ENCODE measurements at places on chromosomes 1 and 21.

GRCh38 chr1:222634180-222635013 is 16.5 kb downstream of the MIA3 start:
- DNase-seq, result no peak

- DNase-seq, result no peak
Measured at GRCh38 chr1:198352975-198353695, 187.3 kb downstream of the ATP6V1G3 start.

- no peak for DNase-seq
Measured at GRCh38 chr1:20410503-20410902, 75.5 kb downstream of the CAMK2N1 start.

- DNase-seq, result no peak
Measured at GRCh38 chr1:162386292-162387225, 5.0 kb downstream of the C1orf226 start.

DNA sequence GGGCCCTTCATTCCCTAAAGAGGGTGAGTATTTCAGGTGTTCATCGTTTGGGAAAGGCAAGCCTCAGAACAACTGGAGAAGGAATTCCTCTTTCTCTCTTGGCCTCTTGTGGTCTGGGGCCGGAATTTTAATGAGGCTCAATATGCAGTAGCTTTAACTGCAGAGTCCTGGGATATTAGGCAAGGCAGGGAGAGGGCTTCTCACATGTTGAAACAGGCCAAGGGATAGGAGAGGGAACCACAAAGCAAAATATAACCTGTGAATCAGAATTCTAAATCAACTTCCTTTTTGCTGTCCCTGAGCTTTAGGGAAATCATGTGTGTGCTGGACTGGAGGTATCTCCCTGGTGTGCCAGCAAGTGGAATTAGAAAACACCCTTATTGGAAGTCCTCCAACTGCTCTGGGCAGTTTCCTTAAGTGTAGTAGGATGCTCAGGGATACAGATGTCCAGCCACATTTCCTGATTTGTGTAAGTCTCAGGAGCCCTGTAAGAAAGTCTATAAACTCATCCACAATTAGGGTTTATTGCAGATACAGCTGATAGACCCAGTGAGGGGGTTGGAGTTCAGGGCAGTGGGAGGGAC is 215.8 kb upstream of the ZRANB2 start:
- DNase-seq, result no peak

DNA sequence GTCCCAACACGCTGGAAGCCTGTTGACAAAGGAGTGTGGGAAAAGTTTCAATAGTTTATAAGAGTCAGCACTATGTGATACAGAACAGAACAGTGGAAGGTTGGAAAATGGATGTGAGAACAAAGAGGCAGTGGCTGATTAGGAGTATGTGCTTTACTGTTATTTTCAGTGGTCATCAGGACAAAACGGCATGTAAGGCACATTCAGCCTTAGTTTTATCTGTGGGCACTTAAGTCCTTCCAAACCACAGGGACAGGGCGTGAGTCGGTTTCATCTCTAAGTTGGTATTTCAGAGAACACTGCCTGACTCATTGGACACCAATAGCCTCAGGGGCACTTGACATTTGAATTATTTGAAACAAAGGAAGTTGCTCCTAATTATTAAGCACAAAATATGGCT is 306.9 kb downstream of the ASTN1 start:
- no peak for DNase-seq

DNA sequence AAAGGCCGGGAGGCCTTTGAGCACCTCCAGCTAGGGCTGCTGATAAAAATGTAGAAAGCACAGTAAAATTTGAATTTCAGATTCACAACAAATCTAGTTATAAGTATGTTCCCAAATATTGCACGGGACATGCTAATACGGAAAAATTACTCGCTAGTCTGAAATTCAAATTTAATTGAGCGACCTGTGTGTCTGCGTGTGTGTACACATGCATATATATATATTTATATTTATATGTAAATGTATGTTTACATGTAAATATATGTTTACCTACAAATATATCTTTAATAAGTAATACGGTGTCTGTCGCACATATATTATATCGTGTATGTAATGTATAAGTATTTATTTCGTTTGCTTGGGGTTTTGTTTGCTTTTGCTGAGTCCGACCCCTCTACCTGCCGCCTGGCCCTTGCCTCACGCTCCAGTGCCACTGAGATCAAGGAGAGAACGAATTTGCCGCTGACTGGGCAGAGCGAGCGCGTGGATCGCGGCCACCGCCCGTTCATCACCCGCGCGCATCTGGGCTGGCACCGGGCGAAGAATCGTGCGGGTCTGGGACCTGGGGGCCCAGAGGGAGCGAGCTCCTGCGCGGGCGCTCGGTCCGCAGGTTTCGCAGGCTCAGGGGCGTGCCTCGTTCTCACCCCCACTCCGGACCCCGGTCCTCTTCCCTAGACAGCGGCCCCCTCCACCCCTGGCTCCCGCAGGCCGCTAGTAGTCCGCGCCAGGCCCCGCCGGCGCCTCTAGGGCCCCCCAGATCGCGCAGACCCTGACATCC is 534 bp upstream of the WRAP73 start:
- DNase-seq, result no peak

GRCh38 chr1:98045211-98045766 is 124.5 kb upstream of the DPYD start:
- no peak for DNase-seq

GRCh38 chr1:209769171-209769904 is 13.5 kb downstream of the TRAF3IP3 start:
- DNase-seq, result no peak

GRCh38 chr1:43834280-43835081 is 99.1 kb upstream of the ARTN start:
- no peak for DNase-seq

- DNase-seq, result no peak
Measured at GRCh38 chr1:41558761-41559171, 74.3 kb upstream of the EDN2 start.

- no peak for DNase-seq
Measured at GRCh38 chr1:94383966-94384408, 34.2 kb upstream of the ABCD3 start.

DNA sequence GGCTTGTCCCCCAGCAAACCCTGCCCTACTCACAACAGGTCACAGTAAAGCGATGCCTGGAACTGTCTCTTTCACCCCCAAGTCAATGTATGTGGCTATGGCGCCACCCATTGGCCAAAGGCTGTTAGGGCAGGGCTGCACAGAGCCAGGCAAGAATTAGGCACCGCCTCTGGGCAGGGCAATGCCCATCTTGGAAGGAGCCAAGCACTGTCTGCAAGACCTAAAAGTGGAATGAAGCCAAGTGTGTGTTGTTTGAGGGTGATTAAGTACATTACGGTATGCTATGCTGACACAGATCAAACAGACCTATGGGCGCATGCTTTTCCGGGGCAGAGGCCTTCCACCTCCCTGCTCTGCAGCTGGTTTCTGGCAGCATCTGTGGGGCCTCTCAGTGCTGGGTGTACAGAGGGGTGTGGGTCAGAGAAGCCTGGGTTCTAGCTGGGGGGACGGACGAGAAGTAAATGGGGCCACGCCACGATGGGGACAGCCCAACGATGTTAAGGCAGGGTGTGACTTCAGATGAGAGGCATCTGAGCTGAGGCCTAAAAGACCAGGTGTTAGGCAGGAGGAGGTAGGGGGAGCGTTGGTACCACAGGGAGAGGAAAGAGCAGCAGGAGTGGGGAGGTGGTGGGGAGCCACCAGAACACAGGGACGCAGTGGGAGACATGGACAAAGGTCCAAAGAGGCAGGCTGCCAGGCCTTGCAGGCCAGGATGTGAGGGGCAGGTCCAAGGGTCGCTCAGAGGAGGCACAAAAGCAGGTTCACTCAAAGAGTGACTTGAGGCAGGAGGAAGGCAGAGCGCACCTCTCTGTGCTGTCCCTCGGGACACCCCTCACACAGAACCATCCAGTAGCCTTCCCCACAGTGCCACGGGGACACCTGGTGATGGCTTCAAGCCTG is 49.8 kb downstream of the ACOT7 start:
- DNase-seq, result peak; percentile 86

- no peak for DNase-seq
Measured at GRCh38 chr1:228016181-228016510, 9.3 kb downstream of the WNT3A start.

GRCh38 chr1:181179279-181179986 is 90.9 kb downstream of the IER5 start:
- no peak for DNase-seq

GRCh38 chr1:245957427-245957826 is 549.7 kb downstream of the SMYD3 start:
- DNase-seq, result no peak

- no peak for DNase-seq
Measured at GRCh38 chr1:94119796-94120569, 965 bp downstream of the ABCA4 start.

DNA sequence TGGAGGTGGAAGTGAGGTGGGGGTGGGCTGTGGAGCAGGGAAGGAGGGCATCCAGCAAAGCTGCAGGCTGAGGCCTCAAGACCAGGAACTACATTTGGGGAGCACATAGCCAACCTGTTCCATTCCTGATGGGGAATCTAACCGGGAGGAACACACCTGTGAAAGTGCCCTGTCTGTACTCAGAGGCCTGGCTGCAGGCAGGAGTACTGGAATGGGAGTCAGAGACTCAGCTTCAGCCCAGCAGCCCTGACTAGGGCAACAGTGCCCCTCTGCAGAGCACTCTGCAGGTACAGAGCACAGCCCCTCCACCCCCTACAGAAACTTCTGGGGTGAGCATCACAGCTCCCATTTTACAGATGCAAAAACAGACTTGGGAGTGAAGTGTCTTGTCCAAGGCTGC is 126.4 kb downstream of the DMRTB1 start:
- peak; percentile 35 for DNase-seq

- DNase-seq, result no peak
Measured at GRCh38 chr1:117780687-117781475, 148.5 kb downstream of the GDAP2 start.

- DNase-seq, result no peak
Measured at GRCh38 chr21:39461419-39461818, 9.6 kb downstream of the SH3BGR start.

- DNase-seq, result no peak
Measured at GRCh38 chr1:22855668-22856606, 116.7 kb downstream of the LACTBL1 start.

- DNase-seq, result peak; percentile 29
Measured at GRCh38 chr21:26965907-26966581, 844 bp downstream of the ADAMTS5 start.

DNA sequence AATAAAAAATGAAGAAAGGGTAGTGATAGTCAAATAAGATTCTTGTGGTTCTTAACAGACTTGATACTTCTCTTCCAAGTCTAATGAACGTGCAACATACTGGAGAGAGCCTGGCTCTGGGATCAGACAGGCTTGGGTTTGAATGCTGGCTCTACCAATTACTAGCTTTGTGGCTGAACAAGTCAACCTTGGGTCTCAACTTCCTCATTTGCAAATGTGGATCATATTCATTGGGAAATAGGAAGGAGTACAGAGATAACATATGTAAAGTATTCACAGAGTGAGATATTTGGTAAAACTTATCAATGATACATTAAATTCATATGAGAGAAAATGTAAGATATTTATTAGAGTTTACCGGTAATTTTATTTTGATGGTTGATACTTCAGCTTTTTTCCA is 2.0 kb downstream of the EDEM3 start:
- no peak for DNase-seq

DNA sequence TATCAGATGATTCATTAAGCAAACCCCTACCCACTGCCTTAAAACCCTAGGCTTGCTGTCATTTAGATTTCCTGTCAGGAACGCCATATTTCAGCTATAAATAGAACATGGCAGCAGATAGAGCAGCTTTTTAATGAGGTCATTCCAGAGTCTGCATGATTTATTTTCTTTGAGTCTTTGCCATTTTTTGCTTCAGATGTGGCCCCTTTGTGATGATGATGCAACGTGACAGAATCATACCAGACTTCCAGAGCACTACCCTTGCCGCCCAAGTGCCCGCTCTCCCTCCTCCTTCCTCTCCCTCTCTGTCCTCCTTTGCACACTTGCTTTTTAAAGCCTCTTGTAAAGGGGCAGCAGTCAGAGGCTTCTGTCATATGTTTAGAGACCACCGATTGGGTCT is 55.5 kb upstream of the TRIM67 start:
- DNase-seq, result no peak

- DNase-seq, result no peak
Measured at GRCh38 chr1:35555601-35556477, 1.4 kb downstream of the KIAA0319L start.

GRCh38 chr1:210335001-210335400 is 6.3 kb downstream of the HHAT start:
- no peak for DNase-seq

- DNase-seq, result no peak
Measured at GRCh38 chr1:199815947-199816346, 211.6 kb upstream of the NR5A2 start.

GRCh38 chr21:37560385-37560784 is 193.8 kb downstream of the DYRK1A start:
- DNase-seq, result no peak

- no peak for DNase-seq
Measured at GRCh38 chr21:28719723-28720122, 273.0 kb downstream of the LTN1 start.

DNA sequence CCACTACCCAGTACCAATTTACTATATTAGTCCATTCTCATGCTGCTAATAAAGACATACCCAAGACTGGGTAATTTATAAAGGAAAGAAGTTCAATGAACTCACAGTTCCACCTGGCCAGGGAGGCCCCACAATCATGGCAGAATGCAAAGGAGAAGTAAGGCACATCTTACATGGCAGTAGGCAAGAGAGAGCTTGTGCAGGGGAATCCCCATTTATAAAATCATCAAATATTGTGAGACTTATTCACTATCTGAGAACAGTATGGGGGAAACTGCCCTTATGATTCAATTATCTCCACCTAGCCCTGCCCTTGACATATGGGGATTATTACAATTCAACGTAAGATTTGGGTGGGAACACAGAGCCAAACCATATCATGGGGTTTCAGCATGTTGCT is 6.4 kb downstream of the CD58 start:
- no peak for DNase-seq

DNA sequence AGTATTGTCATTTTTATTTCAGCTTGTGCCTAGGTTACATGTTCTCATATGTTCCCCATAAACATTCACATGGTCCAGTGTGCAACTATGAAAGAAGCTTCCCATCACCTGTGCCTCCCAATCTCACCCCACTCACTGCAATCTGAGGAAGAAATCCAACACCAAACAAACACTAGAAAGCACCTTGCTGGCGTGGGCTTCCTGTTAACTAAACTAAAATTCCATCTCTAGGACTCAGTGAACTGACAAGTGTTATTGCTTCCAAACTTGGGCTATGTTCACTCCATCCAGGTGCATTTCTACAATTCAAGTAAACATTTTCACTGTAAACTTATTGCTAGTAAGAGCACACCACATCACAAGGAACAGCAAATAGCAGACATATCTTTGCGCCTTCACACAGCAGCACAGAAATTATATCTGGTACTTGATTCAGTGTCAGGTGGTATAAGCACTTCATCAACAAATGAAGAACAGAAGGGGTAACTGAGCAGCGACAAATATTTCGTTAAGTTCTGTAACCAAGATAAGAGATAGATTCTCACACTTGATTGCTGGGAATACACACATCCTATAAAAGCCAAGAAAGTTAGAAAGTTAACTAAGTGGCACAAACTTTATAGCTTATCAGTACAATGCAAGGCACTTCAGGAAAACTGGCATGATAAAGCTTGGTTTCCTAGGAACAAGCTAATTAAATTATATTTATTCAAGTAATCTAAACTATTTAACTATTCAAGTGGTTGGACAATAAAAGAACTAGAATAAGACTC is 8.9 kb upstream of the KCNJ15 start:
- no peak for DNase-seq

GRCh38 chr21:42844411-42845113 is 34.8 kb downstream of the WDR4 start:
- DNase-seq, result peak; percentile 27
